ENCODE measurements at places on chromosomes 7 and 10. TPM values are rescaled to one million over a fixed set of nuclear protein-coding genes. Genes with fewer than 3 reads are reported as not detected.

DNA sequence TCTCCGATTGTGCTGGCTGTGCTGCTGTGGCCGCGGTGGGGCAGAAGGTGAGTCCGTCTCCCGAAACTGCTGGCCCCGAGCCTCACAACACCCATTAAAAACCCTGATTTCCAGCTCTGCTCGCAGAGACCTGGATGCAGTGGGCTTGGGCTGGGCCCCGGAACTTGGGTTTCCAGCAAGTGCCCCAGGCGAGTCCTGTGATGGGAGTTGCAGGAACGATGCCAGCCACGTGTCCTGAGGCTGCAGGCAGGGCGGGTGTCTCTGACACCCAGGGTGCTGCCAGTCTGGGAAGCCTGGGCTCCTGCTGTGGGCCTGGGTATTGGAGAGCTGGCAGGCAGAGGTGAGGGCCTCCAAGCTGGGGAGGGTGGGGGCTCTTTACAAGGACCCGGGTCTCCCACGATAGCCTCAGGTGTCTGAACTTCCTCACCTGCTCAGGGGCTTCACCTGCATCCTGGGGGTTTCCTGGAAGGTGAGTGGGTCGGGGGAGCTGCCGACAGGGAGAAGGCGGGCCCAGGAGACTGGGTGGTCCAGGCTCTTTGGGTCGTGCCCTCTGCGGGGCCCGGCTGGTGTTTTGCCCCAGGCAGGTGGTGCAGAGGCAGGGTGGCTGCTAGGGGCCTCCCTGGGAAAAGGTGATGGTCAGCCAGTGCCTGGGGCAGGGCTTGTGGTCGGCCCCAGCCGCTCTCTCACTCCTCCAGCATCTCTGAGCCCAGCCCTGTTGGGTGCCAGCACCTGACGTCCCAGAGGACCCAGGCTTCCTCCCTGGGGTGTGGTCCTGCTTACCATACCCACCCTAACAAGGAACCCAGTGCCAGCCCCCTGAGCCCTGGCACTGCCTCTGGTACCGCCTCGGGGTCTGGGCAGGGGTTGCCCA is 180.3 kb downstream of the DNAJB6 start:
- DNase-seq = peak; percentile 11
- no peaks in the 10 kb centered on the region for H3K36me3 ChIP-seq
- H3K27ac ChIP-seq = no peak overlapping the region
- H3K4me1 ChIP-seq = no peaks in the 10 kb centered on the region
- no peak overlapping the region for H3K4me3 ChIP-seq

AGR2 gene
- total RNA-seq = not detected

- DNase-seq = peak; percentile 79
- H3K4me3 ChIP-seq = peak overlapping the region; percentile 53
- H3K36me3 ChIP-seq = no peaks in the 10 kb centered on the region
- H3K27ac ChIP-seq = no peak overlapping the region
- peaks cover 84% of the 10 kb centered on the region for H3K27me3 ChIP-seq
These were observed 4.2 kb upstream of the HOXA7 start for GRCh38 chr7:27160546-27161213.

DNA sequence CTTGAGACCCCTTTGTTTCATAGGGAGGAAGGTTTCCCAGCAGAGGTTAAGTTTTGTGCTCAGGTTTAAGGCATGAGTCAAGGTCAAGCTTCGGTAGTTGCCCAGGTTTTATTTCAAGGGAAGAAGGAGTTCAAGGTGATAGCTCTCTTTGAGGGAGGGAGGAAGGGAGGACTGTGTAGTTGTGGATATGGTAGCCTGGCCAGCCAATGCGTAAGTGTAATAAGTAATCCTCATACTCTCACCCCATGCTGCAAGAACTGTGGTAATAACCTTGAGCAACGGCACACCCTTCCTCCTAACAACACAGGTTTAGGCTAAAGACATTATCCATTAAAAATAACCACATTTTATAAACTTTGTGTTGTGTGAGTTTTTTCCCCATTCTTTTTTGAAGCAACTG is 478.9 kb downstream of the KCNMA1 start:
- no peak overlapping the region for H3K27ac ChIP-seq
- H3K27me3 ChIP-seq = peaks cover under 1% of the 10 kb centered on the region
- H3K4me1 ChIP-seq = no peaks in the 10 kb centered on the region
- no peaks in the 10 kb centered on the region for H3K36me3 ChIP-seq
- no peak overlapping the region for H3K4me3 ChIP-seq

Measured in activated CD4-positive, alpha-beta memory T cell treated with anti-CD3 and anti-CD28 coated beads, Interleukin-2, amount 10 ng/mL, durations not matched to agents 7 days and 5 days (primary cell).